Adrenal gland (tissue), 19 donors: ENCODE measurements at places on chromosomes 1 and 21. TPM values are rescaled to one million over a fixed set of nuclear protein-coding genes. Genes with fewer than 3 reads are reported as not detected.

TNFRSF4 gene
- not detected for total RNA-seq

ITGB3BP gene
- total RNA-seq: 28.1 TPM

CYP4X1 gene
- total RNA-seq: 0.83 TPM

LCE1A gene
- not detected for total RNA-seq

LENEP gene
- total RNA-seq: not detected

DYRK1A gene
- 68.4 TPM for total RNA-seq

CD2 gene
- 1.1 TPM for total RNA-seq

TSPAN1 gene
- total RNA-seq: 3.2 TPM

SLC35F3 gene
- total RNA-seq: 0.18 TPM

TFF3 gene
- total RNA-seq: 3.3 TPM

DNA sequence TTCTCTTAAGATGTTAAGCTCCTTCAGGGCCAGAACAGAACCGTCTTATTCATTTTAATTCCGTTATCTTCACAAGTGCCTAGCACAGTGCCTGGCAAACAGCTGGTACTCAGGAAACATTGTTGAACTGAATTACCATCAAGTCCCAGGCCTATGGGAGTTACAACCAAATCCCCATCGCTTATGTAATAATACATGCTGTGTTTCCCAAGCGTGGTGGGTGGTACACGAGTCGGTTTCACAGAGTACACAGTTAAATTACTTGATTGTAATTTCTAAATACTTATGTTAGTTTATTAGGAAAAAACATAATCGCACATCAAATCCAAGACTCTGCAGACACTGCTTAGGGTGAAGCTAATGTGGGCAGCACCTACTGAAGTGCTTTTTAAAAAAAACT lies 1.0 kb downstream of the ANGEL2 start:
- peak overlapping the region; percentile 98 for H3K4me3 ChIP-seq
- peaks cover 8% of the 10 kb centered on the region for H3K36me3 ChIP-seq
- peak overlapping the region; percentile 79 for H3K27ac ChIP-seq
- DNase-seq: no peak

- H3K36me3 ChIP-seq: no peaks in the 10 kb centered on the region
- peak within 1 kb of the TSS; percentile 80 for H3K4me3 ChIP-seq
- peak; percentile 93 for DNase-seq
- H3K27ac ChIP-seq: peak within 1 kb of the TSS; percentile 67
Measured at GRCh38 chr1:204072931-204073836, at the start of gene SOX13. TSS of gene SOX13 (plus strand) at chr1:204073115. CDS start at chr1:204112916, 39,801 bp downstream.

- H3K27me3 ChIP-seq: no peaks in the 10 kb centered on the region
- H3K36me3 ChIP-seq: no peaks in the 10 kb centered on the region
- H3K27ac ChIP-seq: no peak overlapping the region
- H3K4me1 ChIP-seq: peaks cover 8% of the 10 kb centered on the region
- DNase-seq: peak; percentile 9
Measured at GRCh38 chr1:235024711-235025421, 103.8 kb downstream of the TOMM20 start.

DNA sequence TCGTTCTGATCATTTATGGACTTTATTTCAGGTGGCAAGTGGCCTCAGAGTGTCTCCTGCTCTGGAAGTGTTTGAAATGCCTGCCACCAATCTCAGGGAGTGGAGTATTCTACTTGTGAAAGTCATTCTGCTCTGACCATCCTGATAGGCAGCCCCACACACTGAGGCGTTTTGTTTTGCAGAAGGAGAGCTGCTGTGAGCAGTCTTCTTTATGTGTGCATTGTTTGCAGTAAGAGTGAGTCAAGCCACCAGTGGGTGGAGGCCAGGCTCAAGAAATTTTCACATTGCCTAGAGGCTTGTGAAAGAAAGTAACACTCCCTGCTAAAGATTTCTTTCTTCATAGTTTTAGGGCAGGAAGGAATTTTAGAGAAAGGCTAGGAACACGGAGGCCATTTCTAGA lies 204.4 kb downstream of the SLC35F3 start:
- no peaks in the 10 kb centered on the region for H3K4me1 ChIP-seq
- H3K27me3 ChIP-seq: peaks cover 5% of the 10 kb centered on the region
- no peak overlapping the region for H3K27ac ChIP-seq

DNA sequence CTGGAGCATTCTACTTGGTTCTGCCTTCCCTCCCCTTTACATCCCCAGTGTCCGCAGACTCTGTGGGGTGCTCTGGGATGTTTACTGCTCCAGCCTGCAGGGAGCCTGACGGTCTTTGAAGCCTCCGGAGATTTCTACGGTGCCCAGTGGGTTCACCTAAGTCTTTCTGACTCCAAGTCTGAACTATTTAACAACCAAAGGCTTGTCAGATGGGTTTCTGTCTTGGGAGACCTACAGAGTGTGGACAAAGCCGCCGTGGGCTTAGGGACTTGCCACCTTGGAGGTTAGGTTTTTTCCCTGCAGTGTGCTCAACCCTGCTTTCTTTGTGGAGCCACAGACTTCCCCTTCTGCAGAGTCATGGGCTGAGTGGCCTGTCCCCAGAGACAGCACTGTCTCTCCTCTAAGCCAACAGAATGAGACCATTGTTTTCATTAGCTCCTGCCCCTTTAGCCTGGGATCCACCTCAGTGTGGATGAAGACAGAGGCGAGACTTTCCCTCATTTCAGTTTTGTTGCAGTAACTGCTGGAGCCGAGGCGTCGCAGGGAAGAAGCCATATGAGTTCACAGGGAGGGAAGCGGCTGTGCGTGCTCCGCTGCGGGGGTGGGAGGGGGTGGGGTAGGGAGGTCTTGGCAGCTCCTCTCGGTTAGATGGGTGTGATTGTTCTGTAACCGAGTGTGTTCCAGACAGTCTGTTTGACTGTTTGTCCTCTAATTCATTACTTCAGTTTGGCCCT lies 120.7 kb downstream of the CNIH3 start:
- no peaks in the 10 kb centered on the region for H3K27me3 ChIP-seq
- no peak overlapping the region for H3K4me3 ChIP-seq
- H3K36me3 ChIP-seq: no peaks in the 10 kb centered on the region
- no peaks in the 10 kb centered on the region for H3K4me1 ChIP-seq
- H3K27ac ChIP-seq: no peak overlapping the region

DNA sequence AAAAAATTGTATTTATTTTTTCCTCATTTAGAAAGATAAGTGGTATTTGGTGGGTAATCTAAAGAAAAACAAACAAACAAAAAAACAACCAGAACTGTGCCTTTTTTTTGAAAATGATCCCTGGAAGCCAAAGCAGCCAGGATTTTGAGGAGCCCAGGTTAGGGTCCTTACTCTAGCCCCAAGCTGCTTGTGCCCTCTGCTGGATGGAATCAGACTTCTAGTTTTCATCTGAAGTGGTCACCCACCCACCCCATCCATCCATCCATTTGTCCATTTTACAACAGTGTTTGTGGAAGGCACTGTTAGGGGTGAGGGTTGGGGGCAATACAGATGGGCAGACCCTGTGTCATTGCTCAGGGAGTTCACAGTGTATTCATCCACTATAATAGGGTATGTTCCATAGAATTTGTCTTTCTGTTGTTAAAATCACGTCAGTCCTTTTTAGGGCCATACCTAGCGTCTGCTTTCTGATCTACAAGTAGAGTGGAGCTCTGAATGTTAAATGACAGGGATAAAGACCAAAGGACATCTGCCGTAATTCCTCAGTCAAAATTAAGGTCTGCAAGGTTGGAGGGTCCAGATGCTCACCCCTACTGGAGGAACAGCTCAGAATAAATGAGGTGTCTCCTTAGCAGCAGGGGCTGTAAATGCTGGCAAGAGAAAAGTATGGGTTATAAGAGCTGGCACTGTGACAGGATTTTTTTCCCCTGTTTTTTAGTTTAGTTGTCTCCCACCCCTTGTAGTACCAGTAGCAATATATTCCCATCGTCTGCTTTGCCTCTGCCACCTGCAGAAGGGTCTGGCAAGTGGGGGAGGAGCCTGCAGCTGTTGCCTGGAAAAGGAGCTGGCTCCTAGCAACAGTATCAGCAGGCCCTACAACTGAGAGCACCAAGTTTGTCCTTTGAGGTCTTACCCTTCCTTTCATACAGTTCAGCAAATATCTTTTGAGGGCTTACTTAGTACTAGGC lies 3.2 kb downstream of the LRRC42 start:
- peaks cover 73% of the 10 kb centered on the region for H3K4me1 ChIP-seq
- DNase-seq: no peak
- H3K27me3 ChIP-seq: no peaks in the 10 kb centered on the region
- no peak overlapping the region for H3K4me3 ChIP-seq

GRCh38 chr21:42544544-42544943 lies 30.9 kb downstream of the SLC37A1 start:
- no peak overlapping the region for H3K27ac ChIP-seq
- no peaks in the 10 kb centered on the region for H3K27me3 ChIP-seq
- H3K36me3 ChIP-seq: no peaks in the 10 kb centered on the region

- no peaks in the 10 kb centered on the region for H3K36me3 ChIP-seq
- H3K27ac ChIP-seq: no peak overlapping the region
- H3K27me3 ChIP-seq: no peaks in the 10 kb centered on the region
- H3K4me1 ChIP-seq: peaks cover 7% of the 10 kb centered on the region
Measured at GRCh38 chr1:211305044-211305443, 21.6 kb upstream of the TRAF5 start.

DNA sequence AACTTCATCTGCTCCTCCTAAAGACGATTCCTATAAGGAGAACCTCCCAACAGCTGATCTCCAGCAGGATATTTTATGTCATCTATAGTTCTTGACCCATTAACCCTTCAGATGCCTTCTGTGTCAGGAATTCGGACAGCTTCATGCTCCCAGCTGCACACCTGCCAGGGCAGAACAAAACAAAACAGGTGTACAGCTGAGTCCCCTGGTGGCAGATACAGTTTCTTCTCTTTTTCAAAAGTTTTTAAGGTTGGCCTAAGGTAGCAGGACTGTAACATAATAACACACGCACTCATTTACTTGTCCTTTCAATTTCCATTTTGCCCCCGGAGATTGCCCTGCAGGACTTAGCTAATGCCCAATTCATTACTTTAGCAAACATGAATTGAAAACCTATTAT lies 218.3 kb downstream of the S1PR1 start:
- H3K4me3 ChIP-seq: no peak overlapping the region
- H3K27ac ChIP-seq: no peak overlapping the region
- DNase-seq: no peak
- H3K27me3 ChIP-seq: no peaks in the 10 kb centered on the region

DNA sequence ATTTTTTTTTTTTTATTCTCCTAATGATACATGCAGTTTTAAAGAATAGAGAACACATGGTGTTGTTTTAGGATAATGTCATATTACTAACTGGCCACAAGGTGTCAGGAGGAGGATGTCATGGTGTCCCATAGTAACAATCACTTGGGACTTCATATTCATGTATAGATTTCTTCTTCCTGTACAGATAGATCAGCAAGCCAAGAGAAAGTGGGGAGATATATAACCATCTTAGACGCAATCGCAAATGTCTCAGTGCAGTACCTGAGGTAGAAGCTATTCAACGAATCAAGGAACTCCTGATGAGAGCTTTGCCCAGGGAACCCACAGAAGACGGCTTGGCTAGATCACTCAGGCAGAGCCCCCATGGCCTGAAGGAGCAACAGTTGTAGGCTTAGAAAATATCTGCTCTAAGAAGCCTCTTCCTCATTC lies 12.3 kb downstream of the OR2T11 start:
- no peaks in the 10 kb centered on the region for H3K27me3 ChIP-seq
- DNase-seq: no peak

GRCh38 chr1:226305184-226305583 lies 3.8 kb downstream of the LIN9 start:
- no peaks in the 10 kb centered on the region for H3K36me3 ChIP-seq
- no peak for DNase-seq

DNA sequence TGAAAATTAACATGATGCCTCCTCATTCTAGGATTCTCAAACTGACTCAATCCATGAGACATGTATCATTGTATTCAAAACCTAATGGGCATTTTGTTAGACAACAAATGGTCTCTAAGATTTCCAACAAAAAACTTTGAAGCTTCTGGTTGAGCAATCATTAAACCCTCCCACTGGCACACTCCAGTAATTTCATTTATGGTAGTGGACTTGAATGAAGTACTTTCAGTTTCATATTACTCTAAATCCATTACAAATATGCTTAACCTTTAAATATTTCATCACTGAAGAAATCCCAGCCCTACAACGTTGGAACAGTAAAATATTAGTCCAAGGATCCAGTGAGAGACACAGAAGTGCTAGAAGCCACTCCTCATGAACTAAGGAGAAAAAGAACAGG lies 43.5 kb downstream of the GBP6 start:
- H3K36me3 ChIP-seq: no peaks in the 10 kb centered on the region
- no peaks in the 10 kb centered on the region for H3K27me3 ChIP-seq
- no peaks in the 10 kb centered on the region for H3K4me1 ChIP-seq
- no peak for DNase-seq

DNA sequence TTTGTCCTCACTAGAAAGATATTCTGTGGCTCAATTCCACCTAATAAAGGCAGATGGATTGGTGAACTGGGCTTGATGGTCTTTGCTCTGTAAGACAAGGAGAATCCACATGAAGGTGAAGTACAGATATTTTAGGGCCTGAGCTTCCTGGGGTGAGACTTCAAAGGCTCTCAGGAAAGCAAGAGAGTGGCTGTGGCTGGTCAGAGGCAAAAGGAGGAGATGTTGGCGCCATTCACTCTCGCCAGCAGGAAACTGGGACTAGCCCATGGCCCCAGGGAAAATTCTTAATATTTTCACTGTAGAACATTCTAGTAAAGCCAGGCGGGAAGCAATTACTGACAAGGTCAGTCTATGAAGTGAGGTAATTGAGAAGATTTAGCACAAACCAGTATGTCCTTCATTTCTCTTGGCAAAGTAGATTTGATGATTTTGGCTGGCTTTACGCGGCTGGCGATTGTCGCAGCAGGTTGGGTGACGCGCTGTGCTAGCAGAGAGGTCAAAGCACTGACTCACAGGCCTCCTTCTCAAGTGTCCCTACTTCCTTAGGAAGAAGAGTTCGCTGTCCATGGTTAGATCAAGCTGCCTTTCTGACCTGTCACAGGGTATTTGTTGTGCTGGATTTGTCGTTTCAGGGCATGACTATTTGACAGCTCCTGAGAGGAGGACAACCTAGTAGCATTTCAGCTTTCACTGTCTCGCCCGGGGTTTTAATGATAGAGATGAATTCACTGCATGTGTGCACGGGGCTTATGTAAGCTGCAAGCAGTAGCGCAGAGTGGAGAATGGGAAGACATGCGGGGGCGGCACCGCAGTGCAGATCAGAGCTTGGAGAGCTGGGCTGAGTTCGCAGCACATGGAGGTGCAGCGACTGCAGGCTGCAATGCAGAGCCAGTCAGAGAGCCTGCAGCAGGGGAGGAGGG lies 32.7 kb downstream of the XCL1 start:
- no peak overlapping the region for H3K27ac ChIP-seq
- no peaks in the 10 kb centered on the region for H3K27me3 ChIP-seq
- H3K36me3 ChIP-seq: no peaks in the 10 kb centered on the region
- no peak overlapping the region for H3K4me3 ChIP-seq

DNA sequence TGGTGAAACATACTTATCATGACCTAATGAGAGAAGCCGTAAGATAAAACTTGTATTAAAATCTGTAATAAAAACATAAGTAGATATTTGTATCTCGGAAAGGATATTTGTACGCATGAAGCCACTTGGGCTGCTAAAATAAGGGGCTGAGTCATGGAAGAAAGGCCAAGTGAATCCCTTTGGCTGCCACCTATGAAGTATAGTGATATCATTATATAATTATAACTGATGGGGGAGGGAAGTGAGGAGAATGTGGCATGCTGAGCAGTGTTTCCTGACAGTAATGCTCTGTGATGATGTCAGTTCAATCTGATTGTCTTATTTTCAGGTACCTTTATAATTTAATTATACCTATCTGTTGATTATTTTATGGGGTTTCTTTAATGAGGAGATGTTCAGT lies 13.6 kb downstream of the RWDD3 start:
- no peaks in the 10 kb centered on the region for H3K4me1 ChIP-seq
- no peak for DNase-seq
- H3K4me3 ChIP-seq: no peak overlapping the region
- H3K27me3 ChIP-seq: no peaks in the 10 kb centered on the region
- H3K27ac ChIP-seq: no peak overlapping the region
